ENCODE measurements at places on chromosomes 1 and 21.

DNA sequence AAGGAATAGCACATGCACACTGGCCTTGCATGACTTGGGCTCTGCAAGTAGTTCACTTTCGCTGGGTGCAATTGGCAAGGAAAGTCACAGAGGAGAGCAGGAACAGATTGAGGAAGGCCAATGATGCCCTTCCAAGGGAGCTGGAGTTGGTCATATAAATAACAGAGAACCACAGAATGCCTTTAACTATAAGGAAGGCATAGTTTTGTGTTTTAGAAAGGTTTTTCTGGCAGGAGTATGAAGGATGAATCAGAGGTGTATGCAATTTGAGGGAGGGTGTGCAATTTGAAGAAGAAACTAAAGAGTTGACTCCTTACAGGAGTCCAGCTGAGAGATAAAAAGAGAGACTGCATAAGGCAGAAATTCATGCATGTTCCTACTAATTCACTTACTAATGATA is 112.1 kb downstream of the PHTF1 start:
- DNase-seq: no peak

DNA sequence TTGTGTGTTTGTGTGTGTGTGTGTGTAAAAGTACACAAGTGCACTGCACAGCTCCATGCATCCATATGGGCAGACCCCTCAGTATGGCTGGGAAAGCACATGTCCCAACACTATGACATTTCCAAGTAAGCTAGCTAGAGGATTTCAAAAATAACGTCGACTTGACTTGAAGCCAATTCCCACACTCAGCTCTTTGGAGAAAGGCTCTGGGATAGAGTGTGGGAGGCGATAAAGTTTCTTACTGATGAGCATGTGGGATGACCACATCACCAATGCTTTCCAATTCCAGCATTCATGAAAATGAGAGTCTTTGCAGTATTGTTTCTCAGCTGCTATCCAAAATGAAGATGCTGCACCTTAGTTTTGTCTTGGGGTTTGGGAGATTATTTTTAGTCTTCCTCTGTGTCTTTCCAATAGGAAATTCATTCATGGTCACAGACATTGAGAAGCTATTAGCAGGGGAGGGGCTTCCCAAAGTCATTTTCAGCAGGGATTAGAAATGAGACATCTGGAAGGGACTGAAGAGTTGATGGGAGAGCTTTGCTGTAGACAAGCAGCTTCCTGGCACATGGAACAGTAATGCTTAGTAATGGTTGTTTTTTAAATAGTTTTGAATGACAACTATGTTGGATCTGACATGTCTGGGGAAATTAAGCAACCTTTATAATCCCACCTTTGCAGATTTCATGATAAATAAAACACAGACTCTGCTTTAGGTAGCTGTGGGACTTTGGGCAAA is 143.5 kb downstream of the ASTN1 start:
- no peak for DNase-seq

- DNase-seq: no peak
Measured at GRCh38 chr1:6093071-6093470, 47.4 kb downstream of the KCNAB2 start.

DNA sequence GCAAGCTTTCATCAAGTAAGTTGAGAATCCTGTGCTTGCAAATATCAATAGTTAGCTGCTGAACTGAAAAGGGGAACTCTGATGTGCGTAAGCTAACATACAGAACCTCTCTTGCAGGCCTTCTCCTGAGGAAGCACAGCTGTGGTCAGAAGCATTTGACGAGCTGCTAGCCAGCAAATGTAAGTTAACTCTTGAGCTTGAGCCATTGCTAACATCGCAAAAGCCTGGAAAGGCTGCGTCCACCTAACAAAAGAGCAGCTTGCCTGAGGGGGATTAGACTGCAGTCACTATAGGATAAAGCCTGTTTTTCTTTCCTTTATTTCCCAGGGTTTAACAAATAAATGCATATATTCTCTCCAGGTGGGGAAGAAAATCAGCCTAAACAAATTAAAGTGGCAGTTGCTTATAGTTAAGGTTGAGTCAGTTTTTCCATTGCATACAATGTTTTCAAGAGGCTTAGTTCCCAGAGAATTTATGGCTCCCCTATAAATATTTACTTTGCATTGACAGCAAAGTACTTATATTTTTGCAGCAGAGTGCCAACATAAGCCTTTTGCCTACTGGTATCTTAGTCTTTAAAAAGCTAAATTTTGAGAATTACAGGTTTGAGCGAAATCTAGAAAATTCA is 1.5 kb downstream of the RGS2 start:
- DNase-seq: peak; percentile 73

GRCh38 chr1:221708076-221708571 is 33.8 kb downstream of the DUSP10 start:
- no peak for DNase-seq

- DNase-seq: no peak
Measured at GRCh38 chr1:30525971-30526651, 197.3 kb downstream of the MATN1 start.

DNA sequence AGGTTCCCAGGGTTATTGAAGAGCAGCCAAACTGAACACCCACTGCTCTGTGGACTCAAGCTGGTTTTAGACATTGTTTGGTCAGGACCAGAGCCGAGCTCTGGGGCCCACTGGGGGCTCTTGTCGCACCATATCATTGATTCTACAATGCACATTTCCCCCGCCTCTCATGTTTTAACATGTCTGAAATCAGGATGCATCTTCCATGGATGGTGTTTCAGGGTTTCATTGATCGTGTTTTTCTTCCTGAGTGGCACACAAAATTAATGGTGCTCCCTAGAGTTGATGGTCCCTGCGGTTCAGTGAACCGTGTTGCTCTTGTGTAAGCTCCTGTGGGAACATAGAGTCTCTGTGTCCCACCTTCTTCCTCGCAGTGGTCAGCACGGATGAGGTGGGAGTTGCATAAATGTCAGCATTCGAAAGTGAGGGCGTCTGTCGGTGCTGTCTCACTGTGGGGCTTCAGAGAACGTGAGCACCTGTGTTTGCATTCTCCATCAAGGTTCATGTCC is 38.3 kb downstream of the GALNT2 start:
- DNase-seq: no peak

- DNase-seq: no peak
Measured at GRCh38 chr1:99227056-99227897, 37.0 kb upstream of the PLPPR4 start.

DNA sequence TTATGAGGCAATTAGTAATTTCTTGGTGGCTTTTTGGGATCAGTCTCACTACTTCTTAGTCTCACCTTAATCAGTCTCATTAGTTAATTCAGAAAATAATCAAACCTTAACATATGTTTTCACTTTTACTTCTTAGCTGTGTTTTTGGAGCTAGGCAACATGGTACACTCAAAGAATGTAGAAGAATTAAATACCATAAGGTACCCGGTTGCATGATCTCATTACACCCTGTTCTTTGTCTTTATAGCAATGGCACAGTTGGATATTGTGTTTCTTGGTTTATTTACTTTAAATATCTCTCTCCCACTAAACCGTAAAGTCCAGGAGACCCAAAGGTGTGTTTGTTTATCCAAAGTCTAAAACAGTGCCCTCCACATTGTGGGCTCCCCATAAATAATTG is 132.3 kb downstream of the TNFSF18 start:
- no peak for DNase-seq

DNA sequence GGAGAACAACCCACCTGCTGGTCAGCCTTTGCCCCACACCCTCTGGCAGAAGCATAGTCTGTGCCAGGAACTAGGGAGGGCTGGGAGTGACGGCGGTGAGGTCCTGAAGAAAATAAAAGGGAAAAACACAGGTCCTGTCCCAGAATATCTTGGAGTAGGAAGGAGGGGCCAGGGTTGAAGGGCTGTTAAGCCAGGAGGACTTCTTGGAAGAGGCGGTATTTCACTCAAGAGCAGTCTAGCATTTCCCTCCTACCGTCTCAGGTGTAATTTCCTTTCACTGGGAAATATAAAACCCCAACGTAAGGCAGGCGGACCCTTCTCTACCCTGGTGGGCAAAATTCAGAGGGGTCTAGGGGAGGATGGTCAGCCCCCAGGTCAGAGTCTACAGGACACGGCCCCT is 72.7 kb upstream of the TTC34 start:
- DNase-seq: no peak

DNA sequence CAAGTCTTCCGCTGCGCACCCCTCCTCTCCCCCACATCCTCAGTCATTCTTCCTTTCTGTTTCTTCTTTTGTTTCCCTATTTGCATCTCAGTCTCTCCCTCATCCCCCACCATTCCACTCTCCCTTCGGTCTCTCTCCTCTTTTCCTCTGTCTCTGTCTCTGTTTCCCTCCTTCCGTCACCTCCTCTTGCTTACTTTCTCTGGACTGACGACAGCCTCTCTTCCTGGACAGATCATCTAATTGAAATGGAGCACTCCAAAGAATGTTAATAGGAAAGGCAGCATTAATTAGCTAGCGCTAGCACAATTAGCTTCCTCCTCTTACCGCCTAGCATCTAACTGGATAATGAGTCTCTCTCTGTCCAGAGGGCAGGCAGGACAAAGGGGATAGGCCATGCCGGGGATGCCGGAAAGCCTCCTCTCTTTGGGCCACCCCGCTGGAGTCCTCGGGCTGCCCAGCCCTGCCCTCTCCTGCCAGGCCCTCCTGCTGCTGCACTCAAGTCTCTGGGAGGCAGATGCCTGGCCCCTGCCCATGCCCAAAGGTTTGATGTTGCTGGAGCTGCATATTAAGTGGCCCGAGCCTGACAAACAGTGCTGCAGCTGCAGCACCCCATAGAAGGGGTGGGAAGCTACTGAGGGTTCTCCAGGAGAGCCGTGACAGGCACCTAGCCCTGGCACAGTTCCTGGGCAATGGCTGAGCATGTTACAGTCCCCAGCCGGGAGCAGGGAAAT is 20.8 kb downstream of the DISP3 start:
- peak; percentile 91 for DNase-seq

DNA sequence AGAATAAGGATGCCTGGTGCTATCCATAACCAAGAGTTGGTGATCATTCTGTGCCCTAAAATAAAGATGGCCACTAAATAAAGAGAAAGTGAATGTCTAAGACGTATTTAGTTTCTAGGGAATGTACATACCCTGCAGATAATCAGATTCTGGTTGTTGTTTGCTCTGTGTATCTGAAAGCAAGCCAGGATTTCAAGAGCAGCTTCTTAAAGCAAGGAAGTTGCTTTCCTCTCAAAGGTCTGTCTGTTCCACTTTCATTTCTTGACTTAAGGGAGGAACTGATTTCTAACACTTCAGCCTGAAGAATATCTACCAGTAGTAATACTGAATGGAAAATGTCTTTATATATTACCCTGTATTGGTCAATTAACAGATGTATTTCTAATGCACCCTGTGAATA is 88.8 kb downstream of the KIF1B start:
- no peak for DNase-seq

DNA sequence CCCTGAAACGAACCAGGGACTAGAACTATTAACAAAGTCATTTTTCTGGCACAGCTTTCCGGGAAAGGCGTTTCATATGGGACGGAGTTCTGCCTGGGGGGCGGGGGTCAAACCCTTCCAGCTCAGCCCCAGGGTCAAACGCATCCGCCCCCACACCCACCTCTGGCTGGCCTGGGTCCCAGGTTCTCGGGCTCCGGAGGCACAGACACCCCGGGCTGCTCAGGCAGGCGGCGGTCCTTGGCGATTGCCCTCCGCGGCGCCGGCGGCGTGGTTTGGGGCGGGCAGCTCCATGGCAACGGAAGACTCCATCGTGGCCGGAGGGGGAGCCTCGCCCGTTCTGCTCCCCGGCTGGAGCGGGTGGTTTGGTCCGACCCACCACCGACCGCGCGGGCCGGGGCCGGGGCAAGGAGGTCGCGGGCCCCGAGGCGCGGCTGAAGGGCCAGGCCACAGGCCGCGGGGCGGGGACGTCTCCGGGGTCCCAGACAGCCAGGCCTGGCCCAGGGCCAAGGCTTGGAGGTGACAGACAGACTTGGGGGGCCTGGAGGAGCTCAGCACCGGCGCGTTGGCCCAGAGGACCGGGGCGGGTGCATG is at the start of gene CFAP74:
CFAP74 (minus strand) TSS at position 246 of the 591 bp plus-strand sequence. CDS start 12,830 bp downstream, outside the sequence.
- DNase-seq: no peak

GRCh38 chr1:145963265-145964019 is 933 bp downstream of the ANKRD34A start:
- peak; percentile 33 for DNase-seq

DNA sequence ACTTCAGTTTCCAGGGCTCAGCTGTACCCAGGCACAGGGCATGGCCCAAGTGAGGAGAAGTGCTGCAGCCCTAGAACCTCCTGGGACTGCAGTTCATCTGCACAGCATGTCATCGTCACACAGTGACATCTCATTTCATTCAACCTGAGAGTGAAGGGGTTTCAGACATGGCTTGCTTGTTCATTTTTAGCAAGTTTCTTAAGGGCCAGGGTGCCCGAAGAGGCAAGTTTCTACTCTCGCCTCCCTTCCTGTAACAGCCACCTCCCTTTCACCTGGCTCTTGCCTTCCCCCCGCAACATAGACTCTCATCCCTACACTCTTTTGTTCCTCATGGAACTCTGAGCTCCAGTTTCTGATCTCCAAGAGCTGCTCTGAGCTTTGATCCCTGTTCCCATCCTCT is 108.1 kb downstream of the C1orf21 start:
- no peak for DNase-seq

DNA sequence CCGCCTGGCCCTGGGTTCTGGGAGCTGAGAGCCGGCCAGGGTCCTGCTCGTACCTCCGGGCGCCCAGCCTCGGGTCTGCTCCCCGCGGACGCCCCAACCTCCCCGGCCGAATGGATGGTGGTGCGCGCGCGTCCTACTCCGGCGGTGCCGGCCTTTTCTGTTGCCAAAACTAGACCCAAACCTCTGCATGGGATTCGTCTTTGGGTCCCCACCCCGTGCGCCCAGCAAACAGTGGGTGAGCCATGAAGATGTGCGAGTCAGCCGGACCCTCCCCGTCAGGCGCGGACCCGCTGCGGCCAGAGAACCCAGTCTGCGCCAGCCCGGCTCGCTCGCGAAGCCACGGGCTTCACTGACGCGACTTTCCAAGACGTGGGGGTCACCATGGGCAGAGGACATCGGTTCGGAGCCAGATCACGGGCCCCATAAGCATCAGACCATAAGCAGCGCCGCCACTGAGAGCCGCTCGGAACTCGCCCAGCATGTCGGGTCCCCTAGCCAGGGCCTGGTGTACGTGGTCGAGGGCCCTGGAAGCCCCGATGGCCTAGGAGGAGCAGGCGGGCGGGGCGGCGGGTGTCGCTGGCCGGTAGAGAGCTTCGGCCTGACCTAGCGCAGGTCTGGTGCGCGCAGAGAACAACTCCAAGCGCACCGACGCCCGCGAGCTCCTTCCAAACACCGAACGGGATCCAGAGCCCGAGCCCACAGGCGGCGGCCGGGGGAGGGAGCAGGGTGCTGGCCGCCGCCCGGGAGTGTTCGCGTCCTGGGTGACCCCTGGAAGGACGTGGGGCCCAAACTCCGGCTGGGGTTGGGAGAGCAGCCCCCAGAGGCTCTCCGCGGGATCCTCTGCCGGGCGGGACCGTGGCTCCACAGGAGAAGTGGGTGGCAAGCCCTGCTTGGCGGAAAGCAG is 1.0 kb upstream of the TP73 start:
- DNase-seq: no peak

- DNase-seq: no peak
Measured at GRCh38 chr1:76133977-76134376, 59.4 kb downstream of the ST6GALNAC3 start.

GRCh38 chr1:169363046-169363730 is 4.4 kb downstream of the NME7 start:
- no peak for DNase-seq

- DNase-seq: no peak
Measured at GRCh38 chr1:157034137-157034800, 11.3 kb downstream of the ARHGEF11 start.

Data from NCI-H510A treated with DMSO at 0.1 percent for 48 hours (cell line).